ENCODE measurements at places on chromosomes 1 and 21.

DNA sequence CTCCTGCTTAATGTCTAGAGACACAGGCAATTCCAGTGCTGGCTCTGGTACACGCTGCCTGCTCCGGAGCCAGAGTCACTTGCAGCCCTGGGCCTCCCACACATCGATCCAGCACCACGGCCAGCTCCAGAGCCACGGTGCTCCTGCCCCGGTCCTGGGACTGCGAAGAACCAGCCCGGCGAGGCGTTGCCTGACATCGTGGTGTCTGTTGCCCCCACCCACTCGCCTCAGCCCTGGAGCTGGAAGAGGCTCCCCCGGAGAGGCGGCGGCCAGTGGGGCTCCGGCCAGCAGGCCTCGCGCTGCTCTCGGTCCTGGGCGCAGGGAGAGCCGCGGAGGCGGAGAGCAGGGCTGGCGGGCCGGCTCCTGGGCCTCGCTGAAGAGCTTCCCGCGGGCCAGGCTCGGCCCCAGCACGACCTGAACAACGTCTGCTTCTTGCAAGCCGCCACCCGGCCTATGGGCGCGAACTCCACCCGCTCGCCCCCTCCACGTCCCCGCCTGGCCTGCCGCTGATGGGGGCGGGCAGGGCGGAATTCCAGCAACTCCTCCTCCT is 364.8 kb downstream of the CEP170 start:
- no peak for DNase-seq

DNA sequence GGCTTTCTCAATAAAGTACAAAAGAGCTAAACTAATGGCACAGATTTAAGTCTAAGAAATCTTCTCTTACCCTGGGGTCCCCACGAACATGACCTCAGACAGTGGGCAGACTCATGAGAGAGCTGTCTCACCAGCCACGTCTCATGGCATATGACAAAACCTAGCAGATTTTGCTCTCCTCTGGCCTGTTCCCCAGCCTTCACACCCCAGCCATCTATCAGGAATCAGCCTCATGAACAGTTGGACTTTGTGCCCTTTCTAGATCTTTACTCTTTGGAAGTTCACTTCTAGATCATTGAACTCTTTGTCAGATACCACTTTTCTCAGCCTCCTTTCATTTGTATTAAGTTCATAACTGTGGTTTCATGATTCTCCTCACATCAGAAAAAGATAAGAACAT is 14.2 kb upstream of the HSD3B1 start:
- no peak for DNase-seq

- no peak for DNase-seq
Observed at GRCh38 chr1:98556521-98557158, 104.9 kb upstream of the SNX7 start.

DNA sequence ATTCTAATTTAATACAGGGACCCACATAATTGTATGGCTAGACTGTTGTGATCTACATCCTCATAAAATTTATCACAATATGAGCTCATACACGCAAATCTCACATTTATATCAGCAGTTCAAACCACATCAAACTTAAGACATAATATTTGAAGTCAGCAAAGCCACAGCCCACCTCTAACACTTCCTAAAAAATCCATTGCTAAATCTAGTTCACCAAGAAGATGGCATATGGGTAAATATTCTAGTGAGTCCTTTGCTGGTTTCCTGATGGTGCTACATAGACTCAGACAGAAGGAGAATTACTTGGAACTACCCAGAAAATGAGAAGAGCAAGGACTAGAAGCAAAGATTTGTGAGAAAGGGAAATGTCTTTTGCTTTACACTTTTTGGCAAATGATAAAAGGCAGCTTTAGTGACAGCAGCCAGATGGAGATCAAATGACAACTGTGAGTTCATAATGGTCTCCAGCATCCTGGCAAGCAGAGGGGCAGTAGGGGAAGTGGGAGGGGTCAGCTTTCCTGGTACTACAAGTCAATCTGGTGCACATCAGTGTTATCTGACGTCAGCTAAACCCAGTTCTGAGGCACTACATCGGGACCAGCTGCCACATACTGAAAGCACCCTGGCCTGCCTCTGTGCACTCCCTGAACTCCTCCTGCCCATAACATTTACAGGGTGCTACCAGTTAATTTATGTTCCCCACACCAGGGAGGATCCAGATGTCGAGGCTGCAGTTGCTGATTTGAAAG is 10.6 kb upstream of the GADD45A start:
- no peak for DNase-seq

- no peak for DNase-seq
Observed at GRCh38 chr1:64983110-64983509, 16.8 kb upstream of the JAK1 start.
